Stimulated activated CD8-positive, alpha-beta memory T cell treated with anti-CD3 and anti-CD28 coated beads, Interleukin-2, amount 100 ng/mL, for 1 hour (primary cell): ENCODE measurements at places on chromosomes 2 and 18.

- no peak for DNase-seq
Measured at GRCh38 chr2:119772128-119772527, 12.4 kb downstream of the PTPN4 start.

DNA sequence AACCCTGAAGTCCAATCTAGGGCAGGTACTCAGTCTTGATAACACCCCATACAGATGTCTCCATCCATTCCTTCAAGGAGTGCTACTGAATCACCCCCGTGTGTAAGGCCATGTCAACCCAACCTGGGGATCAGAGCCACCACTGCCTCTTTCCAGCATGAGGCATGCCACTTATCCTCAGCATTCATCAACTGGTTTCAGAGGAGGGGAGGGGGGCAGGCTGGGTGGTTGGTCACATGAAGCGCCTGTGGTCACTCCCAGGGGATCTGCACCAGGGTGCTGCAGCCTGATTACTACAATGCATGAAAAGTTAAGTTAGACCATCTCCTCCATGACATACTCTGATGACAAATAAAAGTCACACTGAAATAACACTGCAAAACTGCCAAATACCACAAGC lies 65.0 kb downstream of the UXS1 start:
- no peak for DNase-seq

- no peak for DNase-seq
Measured at GRCh38 chr2:5693287-5694201, 1.4 kb downstream of the SOX11 start.

DNA sequence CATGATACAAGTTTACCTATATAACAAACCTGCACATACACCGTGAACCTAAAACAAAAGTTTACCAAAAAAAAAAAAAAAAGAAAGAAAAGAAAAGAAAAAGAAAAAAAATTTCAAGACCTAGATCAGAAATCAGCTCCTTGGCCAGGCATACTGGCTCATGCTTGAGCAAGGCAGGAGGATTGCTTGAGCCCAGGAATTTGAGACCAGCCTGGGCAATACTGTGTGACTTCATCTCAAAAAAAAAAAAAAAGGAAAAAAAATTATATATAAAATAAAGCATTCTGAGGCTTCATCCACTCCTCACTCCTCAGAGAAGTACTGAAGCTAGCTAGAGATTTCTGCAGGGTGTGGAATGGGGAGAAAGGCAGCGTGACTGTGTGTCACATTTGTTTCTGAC lies 11.8 kb upstream of the PROC start:
- DNase-seq = no peak

GRCh38 chr2:32947076-32947483 lies 327 bp downstream of the LTBP1 start:
- no peak for DNase-seq

- DNase-seq = no peak
Measured at GRCh38 chr18:3061581-3062312, 48.8 kb upstream of the LPIN2 start.

DNA sequence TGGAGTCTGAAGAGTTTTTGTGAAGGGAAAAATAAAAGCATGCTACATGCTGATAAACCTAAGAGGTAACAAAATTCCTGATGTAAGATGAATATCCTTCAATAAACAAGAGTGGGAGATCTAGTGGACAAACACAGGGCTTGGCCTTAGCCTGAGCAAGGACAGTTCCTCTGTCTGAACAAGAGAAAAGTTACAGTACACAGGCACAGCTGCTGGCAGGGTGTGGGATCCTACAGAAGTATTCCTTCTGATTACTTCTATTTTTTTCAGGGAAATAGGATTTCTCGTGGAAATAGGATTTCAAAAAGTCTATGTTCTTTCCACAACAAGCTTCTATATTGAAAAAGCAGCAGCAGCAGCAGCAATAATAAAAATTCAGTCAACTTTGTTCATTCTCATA lies 54.1 kb downstream of the NBAS start:
- DNase-seq = no peak

DNA sequence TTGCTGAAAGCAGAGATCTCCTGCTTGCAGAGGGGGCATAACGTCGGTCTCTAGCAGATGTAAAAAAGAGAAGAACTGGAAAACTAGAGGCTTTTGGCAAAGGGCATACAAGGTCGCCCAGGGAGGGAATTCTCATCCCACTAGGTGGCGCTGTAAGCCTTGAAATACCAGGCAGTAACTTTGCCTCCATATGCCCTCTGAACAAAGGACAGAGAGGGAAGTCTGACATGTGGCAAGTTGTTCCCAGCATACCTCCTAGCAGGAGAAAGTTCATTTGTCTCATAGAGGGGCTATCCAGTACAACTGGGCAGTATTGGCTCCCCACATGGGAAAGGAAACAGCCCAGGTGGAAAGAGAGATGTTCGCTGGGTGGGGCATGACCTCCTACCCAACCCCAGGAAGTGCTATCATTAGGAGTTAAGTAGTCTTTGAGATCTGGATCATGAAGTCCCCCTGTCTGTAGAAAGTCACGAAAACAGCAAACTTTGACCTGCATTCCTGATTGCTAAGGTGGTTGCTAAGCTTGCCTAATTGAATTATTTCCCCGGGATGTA lies 39.9 kb downstream of the STK17B start:
- DNase-seq = peak; percentile 36

- DNase-seq = no peak
Measured at GRCh38 chr2:36337354-36337753, 18.2 kb upstream of the CRIM1 start.

GRCh38 chr18:66615176-66615575 lies 11.3 kb upstream of the CDH19 start:
- no peak for DNase-seq

DNA sequence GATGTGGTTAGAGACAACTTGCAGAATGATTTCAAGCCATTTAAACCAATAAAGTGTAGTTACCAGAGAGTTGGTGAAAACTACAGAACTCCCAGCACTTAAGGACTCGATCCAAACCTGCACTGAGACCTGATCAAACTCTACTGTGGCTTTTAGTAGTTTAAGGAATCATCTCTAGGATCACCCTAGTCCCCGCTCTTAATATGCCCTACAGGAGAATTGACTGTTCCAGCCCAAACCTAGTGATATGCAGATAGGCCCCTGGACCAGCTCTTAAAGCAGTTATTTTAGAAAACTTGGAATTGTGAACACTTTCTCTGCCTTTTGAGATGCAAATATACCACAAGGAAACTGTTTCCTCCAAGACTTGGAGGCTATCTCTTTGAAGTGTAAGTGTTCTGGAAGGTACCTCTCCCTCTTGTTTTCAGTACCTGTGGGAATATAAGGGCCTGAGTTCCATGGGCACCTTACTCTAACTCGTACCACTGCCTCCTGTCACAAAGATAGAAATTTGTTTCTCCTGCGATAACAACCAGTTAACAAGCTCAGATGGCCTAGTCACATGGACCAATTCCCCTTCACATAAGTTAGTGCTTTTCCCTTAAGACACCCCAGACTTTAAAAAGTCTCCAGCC lies 1367.2 kb upstream of the SLC39A10 start:
- DNase-seq = no peak

GRCh38 chr18:34153711-34154110 lies 71.0 kb downstream of the NOL4 start:
- no peak for DNase-seq

- no peak for DNase-seq
Measured at GRCh38 chr18:54679318-54680149, 88.5 kb downstream of the DYNAP start.

DNA sequence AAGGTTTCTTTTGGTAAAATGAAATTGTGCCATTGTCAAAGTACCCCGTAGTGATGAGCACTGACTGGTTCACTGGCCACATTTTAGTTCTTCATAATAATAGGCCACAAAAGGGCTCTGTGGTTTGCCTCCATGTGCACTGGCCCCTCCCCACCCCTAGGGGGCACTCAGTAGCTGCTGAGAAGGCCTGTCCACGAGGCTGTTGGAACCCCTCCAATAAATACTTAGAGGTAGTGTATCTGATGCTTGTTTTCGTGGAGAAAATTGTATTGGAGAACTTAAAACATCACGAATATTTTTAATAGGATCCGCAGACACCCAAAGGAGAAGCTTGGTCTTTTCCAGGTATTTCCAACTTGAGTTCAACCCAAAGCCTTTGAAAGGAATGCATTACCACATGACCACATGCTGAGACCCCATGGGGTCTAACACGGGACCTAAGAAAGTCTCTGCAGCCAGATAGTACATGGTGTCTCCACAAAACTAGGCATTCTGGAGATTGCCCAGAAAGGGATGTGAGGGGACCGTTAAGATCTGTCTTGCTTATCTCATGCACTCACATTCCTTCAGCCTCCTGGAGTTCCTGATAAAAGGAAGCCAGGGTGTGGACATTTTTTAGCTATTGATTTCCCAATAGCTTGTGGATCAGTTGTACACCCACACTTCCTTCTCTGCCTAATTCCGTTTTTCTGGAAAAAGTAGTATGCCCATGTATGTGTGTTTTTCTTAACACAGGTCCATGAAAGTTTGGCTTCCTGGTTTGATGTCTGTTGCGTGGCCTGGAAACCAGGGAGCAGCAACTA lies 28.5 kb upstream of the NOSTRIN start:
- no peak for DNase-seq

GRCh38 chr2:11292464-11293255 lies 51.8 kb downstream of the ROCK2 start:
- no peak for DNase-seq

- no peak for DNase-seq
Measured at GRCh38 chr2:46018773-46019591, 278.2 kb upstream of the EPAS1 start.

DNA sequence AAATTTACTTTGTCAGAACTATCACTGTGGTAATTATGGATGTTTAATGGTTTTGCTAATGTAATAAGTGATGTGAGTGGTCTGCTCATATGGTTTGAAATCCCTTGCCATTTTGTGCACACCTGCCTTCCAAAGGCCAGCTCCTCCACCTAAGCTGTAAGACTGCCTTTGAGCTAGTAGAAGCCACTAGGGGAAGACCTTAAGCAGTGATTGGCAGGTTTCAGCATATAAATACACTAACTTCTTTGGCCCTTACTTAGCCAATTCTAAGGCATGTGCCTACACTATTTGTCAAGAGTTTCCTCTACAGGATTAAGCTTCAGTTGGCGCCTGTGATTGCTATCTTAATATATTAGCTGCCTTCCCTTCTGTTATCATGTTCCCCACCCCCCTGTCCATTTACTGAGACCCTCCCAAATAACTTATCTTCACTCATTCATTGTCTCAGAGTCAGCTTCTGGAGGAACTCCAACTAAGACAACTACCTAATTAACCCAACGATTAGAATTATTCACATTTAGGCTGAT lies 141.1 kb downstream of the MBD5 start:
- no peak for DNase-seq

DNA sequence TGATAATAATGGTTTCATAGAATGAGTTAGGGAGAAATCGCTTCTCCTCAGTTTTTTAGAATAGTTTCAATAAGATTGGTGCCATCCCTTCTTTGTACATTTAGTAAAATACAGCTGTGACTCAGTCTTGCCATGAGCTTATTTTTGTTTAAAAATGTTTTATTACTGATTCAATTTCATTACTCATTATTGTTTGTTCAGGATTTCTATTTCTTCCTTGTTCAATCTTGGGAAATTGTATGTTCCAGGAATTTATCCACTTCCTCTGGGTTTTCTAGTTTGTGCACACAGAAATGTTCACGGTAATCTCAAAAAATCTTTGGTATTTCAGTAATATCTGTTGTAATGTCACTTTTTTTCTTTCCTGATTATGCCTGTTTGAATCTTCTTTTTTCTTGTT lies 371.5 kb upstream of the SETBP1 start:
- no peak for DNase-seq

DNA sequence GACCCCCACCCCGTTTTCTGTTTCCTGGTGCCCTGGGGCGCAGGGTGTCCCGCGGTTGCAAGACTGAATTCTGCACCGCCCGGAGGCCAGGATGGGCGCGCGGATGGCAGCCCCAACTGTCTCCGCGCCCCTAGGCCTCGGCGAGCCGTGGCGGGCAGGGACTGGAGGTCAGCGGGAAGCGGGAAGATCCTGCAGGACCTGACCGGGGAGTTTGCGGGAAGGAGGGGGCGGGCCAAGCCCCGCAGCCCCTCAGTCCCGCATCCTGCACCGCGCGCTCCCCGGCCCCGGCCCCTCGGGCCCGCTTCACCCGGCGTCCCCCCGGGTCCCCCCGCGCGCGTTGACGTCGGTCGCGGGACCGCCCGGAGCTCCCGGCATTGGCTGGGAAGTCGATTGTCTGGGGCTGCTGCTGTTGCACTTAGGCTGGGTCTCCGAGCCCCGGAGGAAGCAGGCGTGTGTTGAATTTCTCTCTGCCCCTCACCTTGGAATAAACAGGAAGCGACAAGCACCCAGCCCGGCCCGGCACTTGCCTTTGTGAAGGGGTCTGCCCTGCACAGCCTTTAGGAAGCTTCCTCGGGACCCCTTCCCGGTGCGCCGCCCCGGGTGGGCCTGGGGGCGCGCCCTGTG lies at the start of gene LDLRAD4:
Gene LDLRAD4 (plus strand): TSS at position 393 of the 624 bp plus-strand sequence.
- DNase-seq = no peak

DNA sequence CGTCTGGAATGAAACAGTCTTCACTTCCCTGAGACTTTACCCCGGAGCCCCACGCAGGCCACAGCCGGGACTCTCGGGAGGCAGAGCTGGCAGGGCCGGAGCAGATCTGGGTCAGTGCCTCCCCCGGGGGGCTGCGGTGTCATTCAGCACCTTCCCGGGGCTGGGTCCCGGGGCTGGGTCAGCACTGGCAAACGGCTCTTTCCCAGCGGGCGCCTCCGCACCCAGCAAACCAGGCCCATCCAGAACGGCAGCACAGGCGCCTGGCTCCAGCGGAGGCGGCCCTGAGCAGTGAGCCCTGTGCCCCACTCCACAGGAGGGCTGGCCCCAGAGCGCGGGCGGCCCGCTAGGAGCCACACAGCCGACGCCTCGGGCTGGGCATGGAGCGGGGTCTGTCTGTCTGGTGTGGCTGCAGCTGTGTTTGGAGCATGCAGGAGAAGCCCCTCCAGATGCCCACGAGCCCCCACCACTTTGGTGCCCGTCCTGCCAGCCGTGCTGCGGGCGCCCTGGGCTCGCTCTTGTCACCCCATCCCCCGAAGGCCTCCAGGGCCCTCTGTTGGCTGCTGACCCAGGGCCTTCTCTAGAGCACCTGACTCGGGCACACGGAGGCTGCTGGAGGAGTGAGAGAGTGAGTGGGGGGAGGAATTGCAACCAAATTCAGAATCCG lies 132.1 kb upstream of the CTDP1 start:
- no peak for DNase-seq

GRCh38 chr18:35073186-35074105 lies 32.2 kb downstream of the MAPRE2 start:
- no peak for DNase-seq

DNA sequence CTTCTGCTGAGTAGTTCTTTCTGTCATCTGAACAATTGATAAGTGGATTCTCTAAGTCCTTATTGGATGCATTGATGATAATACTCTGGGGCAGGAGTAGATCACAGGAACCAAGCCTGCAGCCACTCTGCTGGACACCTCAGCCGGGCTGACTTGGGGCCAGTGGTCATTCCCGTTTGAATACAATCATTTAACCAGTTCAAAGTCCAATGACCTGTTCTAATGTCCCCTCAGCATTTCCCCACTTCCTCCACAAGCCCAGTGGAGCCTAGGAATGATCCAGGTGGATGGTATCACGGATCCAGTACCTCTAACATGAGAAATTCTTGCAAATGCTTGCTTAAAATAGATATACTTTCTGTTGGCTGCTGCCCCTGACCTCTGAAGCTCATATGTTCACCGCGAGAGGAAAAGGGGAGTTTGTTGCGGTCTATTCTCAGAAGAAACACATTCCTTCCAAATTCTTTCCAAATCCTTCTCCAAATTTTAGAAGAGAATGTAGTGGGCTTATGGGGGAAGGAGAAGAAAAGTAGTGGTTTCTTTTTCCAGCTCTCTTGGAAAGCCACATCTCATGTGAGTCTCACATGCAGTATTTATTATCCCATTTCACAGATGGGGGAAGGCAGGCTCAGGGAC lies 170.9 kb downstream of the INHBB start:
- DNase-seq = no peak
